Neural progenitor cell (in vitro differentiated cells): ENCODE measurements at places on chromosomes 7 and 10.

GRCh38 chr10:104688251-104689042 is 47.4 kb downstream of the SORCS3 start:
- peak; percentile 7 for DNase-seq

- peak; percentile 1 for DNase-seq
Observed at GRCh38 chr10:71080381-71081228, 131.8 kb upstream of the UNC5B start.

DNA sequence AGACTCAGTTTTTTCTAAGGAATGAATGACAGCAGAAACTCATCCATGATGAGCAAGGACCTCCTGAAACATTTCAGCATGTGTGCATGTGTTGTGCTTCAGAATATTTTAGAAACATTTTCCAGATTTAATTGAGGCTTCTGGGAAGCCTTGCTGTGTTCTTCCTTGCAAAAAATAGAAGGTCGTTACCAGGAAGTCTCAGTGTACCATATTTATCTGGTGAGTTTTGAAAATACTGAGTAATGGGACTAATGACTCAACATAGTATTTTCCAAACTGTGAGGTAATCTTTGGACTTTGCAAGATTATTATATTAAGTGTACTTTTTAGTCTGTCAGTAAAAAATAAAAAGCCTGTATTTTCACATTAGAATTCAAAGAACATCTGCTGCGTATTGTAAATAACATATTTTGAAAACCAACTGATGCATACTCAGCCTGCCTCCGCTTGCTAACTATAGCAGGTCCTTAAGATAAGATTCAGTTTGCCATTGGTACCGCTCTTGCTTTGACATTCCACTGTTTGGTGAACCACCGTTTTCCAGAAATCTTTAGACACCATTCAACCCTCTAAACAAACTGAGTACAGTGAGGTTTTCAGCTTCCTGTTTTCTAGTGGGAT is 739.6 kb upstream of the GALNT17 start:
- DNase-seq = no peak

DNA sequence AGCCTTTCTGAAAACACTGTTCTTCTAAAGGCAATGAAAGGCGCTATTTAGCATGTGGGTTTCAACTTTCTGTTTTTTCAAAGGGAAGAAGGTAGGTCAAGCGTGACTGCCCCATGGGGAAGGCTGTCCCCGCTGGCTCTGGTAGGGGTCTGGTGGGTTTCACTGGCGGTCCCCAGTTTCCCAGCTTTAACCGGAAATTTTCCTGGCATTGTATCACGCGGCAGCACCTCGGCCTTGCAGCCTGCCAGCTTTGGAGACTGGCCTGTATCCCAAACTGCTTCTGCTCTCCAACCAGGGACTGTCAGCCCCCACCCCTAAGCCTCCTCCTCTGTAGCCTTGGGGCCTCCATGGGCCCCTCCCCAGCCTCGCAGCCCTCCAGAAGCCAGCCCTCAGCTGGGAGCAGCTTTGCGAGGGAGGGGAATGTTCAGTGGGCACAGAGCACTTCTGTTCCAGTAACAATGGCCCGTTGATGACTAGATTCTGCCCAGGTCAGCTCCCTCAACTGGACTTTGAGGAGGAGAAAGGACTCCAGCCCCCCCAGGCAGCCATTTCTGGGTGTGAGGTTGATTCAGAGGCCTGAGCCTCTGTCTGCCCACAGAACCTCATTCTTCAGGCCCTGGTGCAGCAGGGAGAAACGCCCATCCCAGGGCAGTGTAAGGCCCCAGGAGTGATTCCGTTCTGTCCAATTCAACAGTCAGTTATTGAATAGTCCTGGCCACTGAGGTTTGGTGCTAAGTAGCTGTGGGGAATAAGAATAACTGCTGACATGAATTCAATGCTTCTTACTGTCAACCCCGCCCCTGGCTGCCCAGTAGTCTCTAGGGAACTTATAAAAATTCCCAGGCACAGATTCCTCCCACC is 17.1 kb downstream of the CHST3 start:
- DNase-seq = peak; percentile 62

GRCh38 chr10:112335111-112335867 is 38.6 kb upstream of the ACSL5 start:
- DNase-seq = no peak

DNA sequence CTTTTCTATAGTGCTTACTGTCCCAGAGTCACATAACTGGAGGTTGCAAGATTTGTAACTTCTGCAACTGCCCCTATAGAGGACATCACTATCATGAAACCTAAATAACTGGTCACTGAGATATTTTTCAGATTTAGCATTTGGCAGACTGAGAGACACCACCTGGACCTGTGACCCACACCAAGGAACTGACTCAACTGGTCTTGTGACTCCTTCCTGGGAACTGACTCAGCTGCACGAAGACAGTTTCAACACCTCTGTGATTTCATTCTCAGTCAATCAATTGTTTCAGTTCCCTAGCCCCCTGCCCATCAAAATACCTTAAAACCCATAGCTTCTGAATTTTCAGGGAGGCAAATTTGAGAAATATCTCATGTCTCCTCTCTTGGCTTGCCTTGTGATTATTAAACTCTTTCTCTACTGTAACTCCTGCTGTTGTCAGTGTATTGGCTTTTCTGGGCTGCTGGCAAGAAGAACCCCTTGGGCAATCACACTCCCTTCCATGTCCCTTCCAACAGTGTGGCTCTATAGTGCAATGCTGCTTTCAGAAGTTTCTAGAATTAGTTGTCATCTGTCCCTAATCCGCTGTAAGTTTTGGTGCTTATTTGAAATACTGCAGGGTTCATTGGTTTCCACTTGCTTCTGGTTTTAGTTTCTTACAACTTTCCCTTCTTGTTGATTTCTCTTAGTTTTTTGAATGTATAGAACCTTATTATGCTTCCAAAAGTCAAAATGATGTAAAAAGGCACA is 127.8 kb upstream of the ADCY1 start:
- no peak for DNase-seq

GRCh38 chr7:158366346-158366745 is 221.3 kb downstream of the PTPRN2 start:
- DNase-seq = peak; percentile 53

GRCh38 chr7:65254061-65254460 is 119.6 kb upstream of the ZNF92 start:
- no peak for DNase-seq

- DNase-seq = peak; percentile 72
Observed at GRCh38 chr7:94087664-94088352, 83.7 kb upstream of the BET1 start.

- DNase-seq = no peak
Observed at GRCh38 chr7:137546671-137547070, 203.1 kb upstream of the PTN start.

GRCh38 chr10:13019280-13019679 is 17.8 kb upstream of the CCDC3 start:
- no peak for DNase-seq

- DNase-seq = no peak
Observed at GRCh38 chr7:151161757-151162156, 5.7 kb downstream of the GBX1 start.

DNA sequence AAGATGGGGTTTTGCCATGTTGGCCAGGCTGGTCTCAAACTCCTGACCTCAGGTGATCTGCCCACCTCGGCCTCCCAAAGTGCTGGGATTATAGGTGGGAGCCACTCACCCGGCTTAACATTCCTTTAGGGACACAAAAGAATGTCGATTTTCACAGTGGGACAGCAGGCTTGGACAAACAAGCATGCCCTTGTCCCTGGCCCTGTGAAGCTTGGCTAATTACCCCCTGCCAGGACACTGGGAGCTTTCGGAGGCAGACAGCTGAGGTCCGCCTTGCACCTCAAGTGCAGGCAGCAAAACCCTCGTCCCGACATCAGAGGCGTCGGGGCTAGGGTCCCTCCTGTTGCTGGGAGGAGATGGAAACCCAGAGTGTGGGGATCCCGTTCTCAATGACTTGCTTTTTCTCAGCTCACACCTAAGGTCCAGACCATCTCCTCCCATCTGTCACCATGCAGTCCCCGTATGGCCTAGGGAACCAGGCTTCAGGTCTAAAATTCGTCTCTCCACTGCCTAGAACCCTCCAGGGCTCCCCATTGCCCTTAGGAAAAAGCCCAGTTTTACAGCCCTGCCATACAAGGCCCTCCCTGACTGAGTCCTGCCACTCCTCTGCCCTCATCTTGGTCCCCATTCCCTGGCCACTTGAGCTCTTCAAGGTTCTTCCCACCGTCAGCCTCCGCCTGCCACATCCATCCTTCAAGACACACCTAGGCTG is 6.3 kb upstream of the CLIP2 start:
- peak; percentile 90 for DNase-seq
